ENCODE measurements at places on chromosomes 1 and 21.

- no peak for DNase-seq
Observed at GRCh38 chr1:98260839-98261238, 340.0 kb upstream of the DPYD start.

GRCh38 chr1:17348593-17349234 is 23.3 kb upstream of the PADI6 start:
- no peak for DNase-seq

DNA sequence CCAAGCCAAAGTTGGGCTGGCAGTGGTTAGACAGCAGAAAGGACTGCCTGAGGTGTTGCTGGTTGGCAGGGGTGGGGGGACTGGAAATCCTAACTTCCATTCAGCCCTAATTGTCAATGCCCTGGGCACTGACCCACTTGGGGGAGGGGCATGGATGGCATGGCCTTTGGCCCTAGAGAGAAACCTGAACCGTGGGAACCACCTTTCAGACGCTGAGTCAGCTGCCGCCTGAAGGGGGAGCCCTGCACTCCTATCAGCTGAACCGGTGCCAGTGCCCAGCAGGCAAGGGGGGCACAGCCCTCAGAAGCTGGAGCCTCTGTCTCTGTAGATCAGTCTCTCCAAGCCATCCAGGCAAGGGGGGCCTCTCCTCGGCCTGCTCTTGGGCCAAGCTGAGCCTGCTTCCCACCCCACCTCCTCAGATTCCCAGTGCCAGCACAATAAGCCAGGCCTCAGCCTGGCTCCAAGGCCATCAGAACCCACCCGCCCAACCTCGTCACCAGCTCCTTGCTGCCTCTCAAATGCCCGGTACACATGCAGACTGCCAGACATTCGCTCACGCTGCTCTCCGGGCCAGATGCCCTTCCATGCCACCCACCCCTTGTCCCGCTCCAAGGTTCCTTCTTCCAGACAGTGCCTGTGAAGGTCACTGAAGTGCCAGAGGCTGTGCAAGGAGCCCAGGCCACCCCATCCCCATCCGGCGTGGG is 11.6 kb downstream of the TINAGL1 start:
- DNase-seq = no peak

DNA sequence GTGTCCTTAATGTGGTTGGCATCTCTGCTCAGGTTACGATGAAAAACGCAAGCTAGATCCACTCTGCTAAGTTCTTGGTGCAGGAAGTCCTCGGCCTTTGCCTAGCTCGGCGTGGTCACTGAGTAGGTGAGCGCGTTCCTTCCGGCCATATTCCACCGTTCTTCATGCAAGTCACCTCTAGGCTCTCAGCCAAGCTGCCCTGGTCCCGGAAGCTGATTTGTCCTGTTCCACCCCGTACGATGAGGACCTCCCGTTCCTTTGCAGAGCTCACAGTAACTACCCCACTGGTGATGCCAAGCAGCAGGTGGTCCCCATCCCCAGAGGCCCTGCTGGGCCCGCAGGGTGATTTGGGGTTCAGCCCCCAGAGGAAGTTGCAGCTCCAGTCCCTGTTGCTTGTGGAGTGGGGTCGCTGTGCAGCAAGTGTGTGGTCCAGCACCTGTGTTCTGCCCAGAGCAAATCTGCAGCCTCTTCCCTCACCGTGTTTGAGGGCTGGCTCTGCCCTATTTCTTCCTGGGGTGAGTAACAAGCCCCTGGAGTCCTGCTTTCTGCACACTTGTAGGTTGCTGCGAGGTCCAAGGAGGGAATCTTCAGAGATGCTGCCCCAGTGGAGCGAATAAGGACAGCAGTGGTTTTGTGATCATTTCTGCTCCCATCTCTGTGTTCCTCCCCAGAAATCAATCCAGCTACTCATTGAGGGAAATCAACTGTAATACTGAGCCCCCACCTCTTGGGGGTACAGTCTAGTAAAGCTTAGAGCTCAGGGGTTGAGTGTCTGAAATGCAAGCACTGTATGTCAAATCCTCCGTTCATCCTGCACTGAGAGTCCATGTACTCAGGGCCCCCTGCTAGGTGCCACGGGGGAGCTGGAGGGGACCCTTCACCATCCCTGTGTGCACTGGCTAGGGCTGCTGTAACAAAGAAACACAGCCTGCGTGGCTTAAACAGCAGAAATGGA is 2.3 kb downstream of the UMODL1 start:
- no peak for DNase-seq

DNA sequence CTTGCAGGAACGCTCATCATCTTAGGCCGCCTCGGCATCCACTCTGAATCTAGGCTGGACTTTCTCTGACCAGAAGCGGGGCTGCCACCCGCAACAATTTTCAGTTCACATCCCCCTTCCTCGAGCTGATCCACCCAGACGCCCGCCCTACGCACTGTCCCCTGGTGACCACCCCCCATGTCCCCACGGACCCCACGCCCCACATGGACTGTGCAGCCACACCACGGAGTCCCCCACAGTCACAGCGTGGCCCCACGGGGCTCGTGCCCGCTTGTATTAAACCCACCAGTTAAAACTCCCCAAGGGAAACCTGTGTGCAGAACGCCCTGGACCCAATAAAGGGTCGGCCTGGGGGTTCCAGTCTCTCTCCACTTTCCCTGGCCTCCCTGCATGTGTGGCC is 13.0 kb upstream of the C1QTNF12 start:
- DNase-seq = no peak

DNA sequence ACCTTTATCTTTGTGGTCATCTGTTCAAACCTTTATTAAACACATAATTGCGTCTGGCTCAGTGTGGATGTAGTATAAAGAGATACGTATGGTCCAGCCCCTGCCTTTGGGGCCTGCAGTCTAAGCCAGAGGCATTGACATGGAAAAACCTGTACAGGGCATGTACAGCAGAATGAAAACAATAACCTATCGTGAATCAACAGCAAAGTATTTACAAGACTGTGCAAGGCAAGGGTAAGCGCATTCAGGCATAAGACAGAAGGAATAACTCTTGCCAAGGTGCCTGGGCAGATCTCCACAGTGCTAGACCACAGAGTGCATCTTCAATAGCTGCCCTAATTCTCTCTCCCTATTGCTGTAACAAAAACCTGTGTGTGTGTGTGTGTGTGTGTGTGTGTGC is 35.5 kb downstream of the KIRREL1 start:
- DNase-seq = peak; percentile 88

GRCh38 chr1:234722904-234723720 is 113.1 kb upstream of the IRF2BP2 start:
- peak; percentile 97 for DNase-seq

DNA sequence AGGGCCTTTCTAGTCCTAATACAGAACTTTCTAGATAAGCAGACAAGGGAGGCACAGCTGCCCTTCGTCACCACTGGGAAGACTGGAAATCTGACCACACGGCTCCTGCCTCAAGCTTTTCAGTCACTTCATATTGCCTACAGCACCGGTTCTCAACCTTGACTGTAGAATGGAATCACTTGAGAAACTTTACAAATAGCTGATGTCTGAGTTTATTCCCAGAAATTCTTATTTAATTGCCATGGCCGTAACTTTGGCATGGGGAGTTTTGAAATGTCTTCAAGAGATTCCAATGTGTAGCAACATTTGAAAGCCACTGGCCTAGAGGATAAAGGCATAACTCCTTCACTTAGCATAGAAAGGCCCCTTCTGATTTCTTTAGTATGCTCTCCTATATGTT is 42.4 kb upstream of the STMN1 start:
- DNase-seq = no peak

DNA sequence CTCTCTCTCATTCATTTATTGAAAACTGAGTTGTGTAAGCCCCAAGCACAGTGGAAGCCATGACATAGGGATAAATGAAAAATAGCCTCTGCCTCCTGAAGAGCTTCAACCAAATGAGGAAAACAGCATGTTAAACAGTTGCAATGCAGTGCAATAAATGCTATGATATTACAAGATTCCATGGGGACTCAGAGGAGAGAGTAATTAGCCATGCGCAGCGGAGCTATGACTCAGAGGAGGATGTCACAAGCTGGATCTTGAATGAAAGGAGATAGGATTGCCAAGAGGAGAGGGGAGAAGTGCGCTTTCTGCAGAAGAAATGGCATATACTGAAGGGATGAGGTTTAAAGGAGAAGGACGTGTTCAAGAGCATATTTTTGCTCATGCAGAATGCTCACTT is 231.3 kb upstream of the PLXNA2 start:
- peak; percentile 8 for DNase-seq

GRCh38 chr21:45465105-45465504 is 60.1 kb downstream of the COL18A1 start:
- no peak for DNase-seq
